ENCODE measurements at places on chromosomes 16 and 17. TPM values are rescaled to one million over a fixed set of nuclear protein-coding genes. Genes with fewer than 3 reads are reported as not detected.

SLC4A1 gene
- not detected for total RNA-seq

ANKRD40CL gene
- total RNA-seq = not detected

KCNG4 gene
- not detected for total RNA-seq

PPM1E gene
- 0.99 TPM for total RNA-seq

ABCC11 gene
- not detected for total RNA-seq

KIF2B gene
- total RNA-seq = not detected

ASIC2 gene
- total RNA-seq = not detected

CCDC144A gene
- total RNA-seq = 0.26 TPM

NUFIP2 gene
- total RNA-seq = 34.4 TPM

ZNF750 gene
- not detected for total RNA-seq

FSCN2 gene
- total RNA-seq = not detected

GLIS2 gene
- total RNA-seq = 0.22 TPM

CSH2 gene
- total RNA-seq = not detected

SLC5A11 gene
- total RNA-seq = not detected

CD19 gene
- total RNA-seq = not detected

LYRM9 gene
- total RNA-seq = 1.1 TPM

RPGRIP1L gene
- 20.6 TPM for total RNA-seq

CA5A gene
- total RNA-seq = not detected

NPW gene
- total RNA-seq = not detected

FMNL1 gene
- total RNA-seq = 9.0 TPM

KRT28 gene
- not detected for total RNA-seq

Measured in MG63 (cell line).